ENCODE measurements at places on chromosomes 16 and 17.

DNA sequence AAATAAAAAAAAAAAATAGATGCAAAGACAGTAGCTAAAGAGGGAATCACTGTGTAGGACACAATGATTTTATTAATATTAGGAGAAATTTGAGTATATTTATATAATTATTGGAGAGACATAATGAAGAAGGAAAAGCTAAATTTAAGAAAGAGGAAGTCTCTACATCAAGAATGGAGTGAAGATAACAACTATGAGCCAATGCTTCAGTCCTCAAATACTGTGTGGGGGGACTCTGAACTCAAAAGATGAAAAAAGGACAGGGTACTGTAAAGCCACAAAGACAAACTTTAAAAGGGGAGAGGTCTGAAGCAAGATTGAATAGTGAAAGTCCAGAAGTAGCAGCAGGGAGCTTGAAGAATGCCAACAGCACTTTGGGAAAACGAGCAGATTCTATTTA, 44.7 kb downstream of the SKAP1 start:
- DNase-seq = no peak

- no peak for DNase-seq
These were observed 2.6 kb downstream of the ZC3H7A start for GRCh38 chr16:11794447-11794846.

- DNase-seq = peak; percentile 94
These were observed 46.1 kb downstream of the ABCA8 start for GRCh38 chr17:68909066-68909465.

DNA sequence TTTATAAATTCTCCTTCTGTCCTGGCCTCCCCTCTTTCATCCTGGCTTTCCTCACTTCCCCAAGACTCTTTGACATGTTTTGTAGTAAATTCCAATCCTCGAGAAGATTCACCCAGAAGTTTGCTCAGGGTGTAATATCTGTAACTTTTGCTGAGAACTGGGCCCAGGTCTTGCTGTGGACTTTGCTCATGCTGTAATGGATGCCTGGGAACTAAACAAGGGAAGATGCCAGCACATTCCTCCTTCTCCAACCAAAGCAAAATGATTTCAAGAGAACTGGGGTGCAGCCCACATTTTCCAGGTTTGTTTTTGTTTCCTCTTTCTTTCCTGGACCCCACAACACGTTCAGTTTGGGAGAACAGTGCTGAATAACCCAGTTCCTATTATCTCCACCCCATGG, 6.6 kb upstream of the SALL1 start:
- DNase-seq = no peak

DNA sequence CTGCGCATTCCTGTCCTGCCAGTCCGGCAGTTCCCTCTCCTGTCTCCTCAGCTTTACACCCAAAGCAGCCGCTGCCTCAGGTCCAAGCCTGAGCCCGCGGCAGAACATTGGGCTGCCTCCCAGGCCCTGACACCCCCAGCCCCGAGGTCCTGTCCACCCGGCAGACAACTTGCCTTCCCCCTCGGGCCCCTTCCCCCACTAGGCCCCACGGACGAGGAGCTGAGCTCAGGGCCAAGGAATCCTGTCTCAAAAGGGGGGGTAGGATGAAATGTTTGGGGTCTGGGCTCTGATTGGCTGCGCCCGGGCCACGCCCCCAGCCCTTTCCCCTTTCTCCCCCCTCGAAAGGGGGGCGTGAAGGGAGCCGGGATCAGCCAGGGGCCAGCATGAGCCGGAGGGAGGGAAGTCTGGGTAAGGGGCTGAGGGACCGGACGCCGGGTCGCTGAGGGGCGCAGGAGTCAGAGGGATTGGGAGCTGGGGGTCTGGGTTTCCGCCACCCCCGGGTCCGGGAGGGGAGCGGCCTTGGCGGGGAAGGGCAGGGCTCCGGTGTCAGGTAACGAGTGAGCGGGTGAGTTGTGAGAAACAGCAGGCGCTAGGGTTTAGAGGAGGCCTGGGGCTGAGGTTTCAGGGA, at the start of gene CTF1:
Gene CTF1, plus strand, starts transcription at position 354 of the 628 bp plus-strand sequence. Its CDS starts 30 bp downstream, at position 384.
- DNase-seq = peak; percentile 75

DNA sequence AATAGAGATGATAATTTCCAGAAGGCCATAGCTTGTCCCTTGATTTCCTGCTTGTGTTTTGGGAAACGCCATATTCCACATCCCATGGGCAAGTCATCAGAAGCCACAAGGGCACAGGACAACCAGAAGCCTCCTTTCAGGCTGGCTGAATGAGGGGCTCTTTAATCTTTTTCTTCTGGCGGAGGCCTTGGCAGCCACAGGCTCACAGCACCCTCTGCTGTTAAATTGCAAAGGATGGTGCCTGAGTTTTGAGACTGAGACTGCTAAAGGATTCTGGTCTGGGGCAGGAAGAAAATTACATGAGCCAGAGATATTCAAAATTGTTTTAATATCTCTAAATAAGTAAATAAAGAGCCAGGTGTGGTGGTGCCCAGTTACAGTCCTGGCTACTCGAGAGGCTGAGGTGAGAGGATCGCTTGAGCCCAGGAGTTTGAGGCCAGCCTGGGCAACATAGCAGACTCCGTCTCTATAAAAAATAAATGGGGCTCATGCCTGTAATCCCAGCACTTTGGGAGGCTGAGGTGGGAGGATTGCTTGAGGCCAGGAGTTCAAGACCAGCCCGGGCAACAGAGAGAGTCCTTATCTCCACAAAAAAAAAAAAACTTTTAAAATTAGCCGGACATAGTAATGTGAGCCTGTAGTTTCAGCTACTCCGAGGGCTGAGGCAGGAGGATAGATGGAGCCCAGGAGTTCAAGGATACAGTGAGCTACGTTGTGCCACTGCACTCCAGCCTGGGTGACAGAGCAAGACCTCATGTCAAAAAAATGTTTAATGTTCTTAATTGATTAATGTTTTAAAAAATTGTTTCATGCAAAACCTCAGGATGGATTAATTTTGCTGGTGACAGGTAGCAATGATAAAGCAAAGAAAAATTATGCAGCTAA, 26.3 kb downstream of the AARSD1 start:
- peak; percentile 67 for DNase-seq

DNA sequence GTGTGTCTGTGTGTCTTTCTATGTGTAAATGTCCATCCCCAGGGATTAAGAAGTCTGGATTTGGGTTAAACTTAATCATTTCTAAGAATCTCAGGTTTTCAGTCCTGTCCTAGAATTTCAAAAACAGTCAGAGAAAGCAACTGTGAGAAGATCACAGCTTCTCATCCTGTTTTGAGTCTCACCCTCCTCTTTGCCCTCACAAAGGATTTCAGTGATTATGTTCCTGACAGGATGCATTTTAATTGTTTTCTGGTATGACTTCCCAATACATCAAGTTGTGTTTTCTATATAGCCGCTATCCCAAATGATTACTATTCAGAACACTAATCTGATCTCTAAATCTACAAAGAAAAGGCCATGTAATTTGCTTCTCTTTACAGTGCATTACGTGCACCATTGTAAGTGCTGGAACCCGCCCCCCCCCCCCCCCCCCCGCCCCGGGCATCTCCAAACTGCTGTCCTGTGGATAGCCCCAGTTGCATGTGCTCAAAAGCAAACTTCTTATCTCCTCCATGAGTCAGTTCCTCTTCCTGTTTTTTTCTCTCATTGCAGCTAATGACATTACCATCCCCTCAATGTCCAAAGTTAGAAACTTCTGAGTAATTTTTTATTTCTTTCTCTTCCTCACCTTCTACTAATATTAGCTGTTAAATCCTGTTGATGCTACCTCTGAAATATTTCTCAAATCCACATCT, 73.9 kb downstream of the CDH13 start:
- peak; percentile 37 for DNase-seq

GRCh38 chr16:46712911-46713310, 23.5 kb downstream of the ORC6 start:
- DNase-seq = no peak

DNA sequence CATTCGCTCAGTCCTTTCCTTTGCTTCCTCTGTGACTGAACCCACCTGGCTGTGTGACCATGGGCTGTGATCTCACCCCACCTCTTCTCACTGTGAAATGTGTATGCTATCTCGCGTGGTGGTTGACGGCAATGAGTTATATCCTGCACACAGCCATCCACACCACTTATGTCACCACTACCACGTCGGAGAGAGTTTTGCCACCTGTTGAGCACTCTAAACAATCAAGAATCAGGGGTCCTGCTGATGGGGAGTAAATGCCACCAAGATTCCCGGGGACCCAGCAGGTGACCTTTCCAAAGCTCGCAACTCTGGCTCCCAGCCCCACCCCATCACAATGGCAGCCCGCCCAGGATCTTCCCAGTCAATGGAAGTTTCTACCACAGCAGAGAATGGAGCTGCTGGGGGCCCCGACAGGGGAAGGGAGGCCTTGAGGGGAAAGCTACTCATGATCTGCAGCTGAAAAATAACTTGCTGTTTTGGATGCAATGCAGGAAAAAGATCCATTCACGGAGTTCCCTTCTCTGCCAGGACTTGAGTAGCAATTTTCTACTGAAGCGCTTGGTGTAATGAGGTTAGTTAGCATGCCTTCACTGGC, 26.2 kb upstream of the RCVRN start:
- DNase-seq = no peak

- no peak for DNase-seq
These were observed 2032.8 kb downstream of the TP53TG3F start for GRCh38 chr16:35492225-35492624.

- DNase-seq = no peak
These were observed 17.2 kb downstream of the NTAN1 start for GRCh38 chr16:15038689-15039088.

DNA sequence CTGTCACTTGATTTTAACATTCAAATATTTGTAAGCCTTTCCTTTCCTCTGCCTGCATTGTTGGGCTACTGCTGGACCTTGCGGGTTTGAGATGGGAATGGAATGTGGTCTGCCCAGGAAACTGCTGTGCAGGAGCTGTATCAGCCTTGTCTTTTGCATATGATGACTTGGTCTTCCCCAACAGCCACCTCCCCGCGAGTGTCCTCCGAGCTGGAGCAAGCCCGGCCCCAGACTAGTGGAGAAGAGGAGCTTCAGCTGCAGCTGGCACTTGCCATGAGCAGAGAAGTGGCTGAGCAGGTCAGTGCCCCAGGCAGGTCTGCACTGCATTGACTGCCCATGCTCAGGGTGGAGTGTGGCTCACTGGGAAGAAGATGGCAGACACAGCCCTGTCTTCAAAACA, 52.8 kb downstream of the B9D1 start:
- no peak for DNase-seq

DNA sequence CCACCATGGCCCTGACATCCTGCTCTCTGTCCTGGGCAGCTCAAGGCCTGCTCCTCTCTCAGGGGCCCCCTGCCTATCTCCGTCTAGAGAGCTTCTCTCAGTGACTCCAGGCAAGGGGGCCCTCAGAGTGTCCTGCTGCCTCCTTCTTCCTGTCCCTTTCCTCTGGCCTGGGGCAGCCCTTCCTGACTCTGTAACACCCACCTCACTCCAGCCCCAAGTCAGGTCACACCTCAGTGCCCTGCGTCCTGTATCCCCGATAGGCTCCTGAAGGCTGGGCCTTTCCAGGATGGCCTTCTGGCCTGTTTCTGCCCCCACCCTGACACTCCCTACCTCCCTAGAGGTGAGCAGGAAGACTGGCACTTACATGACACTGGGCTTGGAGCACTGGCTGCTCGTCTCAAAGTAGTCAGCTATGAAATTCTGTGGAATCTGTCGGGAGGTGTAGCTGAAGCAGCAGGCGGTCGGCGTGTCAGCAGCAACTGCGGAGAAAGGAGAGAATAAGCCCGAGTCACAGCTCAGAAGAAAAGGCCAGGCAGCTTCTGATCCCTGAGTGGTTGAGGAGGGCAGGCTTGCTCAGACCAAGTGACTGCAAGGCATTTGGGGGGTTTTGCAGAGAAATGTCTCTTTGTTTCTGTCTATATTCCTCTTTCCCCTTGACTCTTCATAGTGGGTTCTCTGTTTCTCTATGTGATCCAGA, 976 bp downstream of the CCL3L1 start:
- DNase-seq = peak; percentile 42

GRCh38 chr17:28001149-28001548, 41.3 kb upstream of the NLK start:
- no peak for DNase-seq

DNA sequence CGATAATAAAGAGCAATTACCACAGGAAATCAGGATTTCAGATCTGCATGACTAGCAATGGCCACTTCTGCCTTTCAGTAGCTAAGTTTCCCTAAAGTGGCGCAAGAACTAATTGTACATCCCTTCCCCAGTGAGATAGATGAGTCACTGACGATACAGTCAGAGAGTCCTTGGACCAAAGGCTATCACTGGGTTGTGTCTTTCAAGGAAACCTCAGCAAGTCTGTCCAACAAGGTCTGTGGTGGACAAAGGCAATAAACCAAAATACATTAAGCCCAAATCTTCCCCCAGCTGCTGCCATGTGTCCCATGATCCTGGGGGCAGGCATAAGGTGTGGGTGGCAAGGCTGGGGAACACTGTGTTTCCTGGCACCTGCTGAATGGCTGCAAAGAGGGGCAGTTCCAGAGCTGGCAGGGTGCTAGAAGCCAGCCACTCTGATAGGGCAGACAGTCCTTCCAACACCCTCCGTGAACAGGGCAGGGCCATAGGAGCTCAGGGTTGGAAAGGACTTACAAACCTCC, 20.5 kb upstream of the MTMR4 start:
- peak; percentile 25 for DNase-seq

GRCh38 chr17:29358416-29358815, 31.7 kb upstream of the TAOK1 start:
- no peak for DNase-seq

GRCh38 chr17:60528828-60529227, 2.8 kb upstream of the APPBP2 start:
- no peak for DNase-seq

- DNase-seq = no peak
These were observed 302.1 kb downstream of the MAP2K6 start for GRCh38 chr17:69716556-69716955.

DNA sequence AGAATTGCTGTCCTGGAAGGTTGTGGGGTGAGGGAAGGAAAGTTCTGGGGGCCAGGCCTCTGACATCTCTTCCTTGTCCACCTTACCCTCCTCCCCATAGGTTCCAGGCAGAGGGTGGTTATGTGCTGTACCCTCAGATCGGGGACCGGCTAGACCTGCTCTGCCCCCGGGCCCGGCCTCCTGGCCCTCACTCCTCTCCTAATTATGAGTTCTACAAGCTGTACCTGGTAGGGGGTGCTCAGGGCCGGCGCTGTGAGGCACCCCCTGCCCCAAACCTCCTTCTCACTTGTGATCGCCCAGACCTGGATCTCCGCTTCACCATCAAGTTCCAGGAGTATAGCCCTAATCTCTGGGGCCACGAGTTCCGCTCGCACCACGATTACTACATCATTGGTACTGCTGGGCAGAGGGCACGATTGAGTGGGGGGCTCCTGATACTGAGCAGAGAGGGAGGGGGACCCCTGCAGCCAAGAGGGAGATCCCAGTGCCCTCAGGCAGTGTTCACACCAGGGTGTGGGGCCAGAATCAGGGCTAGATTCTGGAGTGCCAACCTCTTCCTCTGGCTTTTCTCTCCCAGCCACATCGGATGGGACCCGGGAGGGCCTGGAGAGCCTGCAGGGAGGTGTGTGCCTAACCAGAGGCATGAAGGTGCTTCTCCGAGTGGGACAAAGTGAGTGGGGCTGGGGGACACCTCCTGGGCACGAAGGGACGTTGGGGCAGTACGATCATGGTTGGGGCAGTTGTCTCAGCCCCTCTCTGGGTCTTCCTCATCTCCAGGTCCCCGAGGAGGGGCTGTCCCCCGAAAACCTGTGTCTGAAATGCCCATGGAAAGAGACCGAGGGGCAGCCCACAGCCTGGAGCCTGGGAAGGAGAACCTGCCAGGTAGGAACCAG, 3.1 kb downstream of the EFNB3 start:
- DNase-seq = no peak

GRCh38 chr17:4043862-4044261, 79.6 kb upstream of the ATP2A3 start:
- DNase-seq = no peak
